ENCODE measurements at places on chromosomes 12 and 14.

GRCh38 chr14:61477712-61478462, 156.5 kb downstream of the PRKCH start:
- DNase-seq = no peak

DNA sequence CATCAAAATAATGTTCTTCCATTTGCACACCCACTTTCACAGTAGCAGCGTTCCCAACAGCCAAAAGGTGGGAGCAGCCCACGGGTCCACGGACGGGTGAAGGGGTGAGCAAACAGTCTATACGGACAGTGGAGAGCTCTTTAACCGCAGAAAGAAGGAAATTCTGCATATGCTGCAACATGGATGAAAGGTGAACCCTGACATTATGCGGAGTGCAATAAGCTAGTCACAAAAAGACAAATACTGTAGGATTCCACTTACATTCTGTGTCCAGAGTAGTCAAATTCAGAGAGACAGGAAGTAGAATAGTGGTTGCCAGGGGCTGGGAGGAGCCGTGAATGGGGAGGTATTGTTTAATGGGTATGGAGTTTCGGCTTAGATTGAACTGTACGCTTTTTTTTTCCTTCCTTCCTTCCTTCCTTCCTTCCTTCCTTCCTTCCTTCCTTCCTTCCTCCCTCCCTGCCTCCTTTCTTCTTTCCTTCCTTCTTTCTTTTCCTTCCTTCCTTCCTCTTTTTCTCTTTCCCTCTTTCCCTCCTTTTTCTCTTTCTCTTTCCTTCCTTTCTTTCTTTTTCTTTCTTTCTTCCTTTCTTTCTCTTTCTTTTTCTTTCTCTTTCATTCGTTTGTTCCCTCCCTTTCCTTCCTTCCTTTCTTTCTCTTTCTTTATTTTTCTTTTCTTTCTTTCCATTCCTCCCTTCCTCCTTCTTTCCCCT, 15.8 kb upstream of the ANKRD9 start:
- DNase-seq = peak; percentile 28

GRCh38 chr12:2259369-2259768, 206.6 kb downstream of the CACNA1C start:
- no peak for DNase-seq

- DNase-seq = peak; percentile 43
These were observed 754 bp downstream of the ACSS3 start for GRCh38 chr12:81078469-81079196.

DNA sequence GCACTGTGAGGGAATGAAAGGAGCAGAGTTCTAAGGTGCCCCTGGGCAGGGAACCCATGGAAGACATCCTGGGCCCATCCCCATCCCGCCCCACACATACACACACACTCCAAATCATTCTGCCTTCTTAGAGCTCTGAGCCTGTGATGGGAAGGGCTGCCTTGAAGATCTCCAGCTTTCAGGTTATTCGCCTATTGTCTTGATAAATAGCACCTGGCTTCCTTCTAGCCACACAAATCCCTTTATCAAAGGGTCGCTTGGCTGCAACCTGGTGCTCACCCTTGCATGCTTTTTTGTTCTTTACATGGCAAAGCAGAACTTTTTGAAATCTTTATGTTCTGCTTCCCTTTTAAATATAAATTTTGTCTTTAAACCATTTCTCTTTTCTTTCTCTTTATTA, 112.2 kb upstream of the TMTC1 start:
- DNase-seq = no peak

- no peak for DNase-seq
These were observed 47.7 kb downstream of the MVK start for GRCh38 chr12:109621211-109621694.

DNA sequence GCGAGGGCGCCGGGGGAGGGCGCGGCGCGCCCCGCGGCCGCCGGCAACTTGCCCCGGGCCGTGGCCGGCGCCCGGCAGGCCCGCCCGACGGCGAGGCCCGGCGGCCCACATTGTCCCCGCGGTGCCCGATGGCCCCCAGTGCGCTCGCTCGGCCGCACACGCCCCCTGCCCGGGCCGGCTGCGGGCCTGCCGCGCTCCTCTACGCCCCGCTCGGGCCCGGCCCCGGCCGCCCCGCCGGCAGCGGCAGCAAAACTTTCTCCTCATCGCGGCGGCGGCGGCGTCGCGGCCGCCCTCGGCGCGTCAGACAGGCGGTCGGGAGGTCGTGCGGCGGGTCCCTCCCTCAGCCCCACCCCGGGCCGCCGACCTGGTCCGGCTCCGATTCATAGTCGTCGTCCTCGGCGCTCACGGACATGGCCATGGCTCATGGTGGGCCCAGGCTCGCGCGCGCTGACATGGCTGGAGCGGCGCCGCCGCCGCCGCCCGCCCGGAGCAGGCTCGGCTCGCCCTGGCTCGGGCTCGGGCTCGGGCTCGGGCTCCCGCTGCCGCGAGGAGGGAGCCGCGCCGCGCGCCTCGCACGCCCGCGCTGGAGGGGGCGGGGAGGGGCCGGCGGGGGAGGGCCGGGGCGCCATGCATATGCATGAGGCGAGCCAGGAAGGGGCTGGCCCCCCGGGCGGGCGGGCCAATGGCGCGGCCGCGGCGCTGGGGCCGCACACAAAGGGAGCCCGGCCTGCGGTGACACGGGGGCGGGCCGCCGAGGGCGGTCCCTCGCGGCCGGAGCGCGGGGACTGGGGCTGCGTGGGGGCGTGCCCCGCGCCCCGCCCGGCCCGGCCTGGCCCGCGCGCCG, 67.1 kb downstream of the RNF34 start:
- DNase-seq = peak; percentile 60

- DNase-seq = no peak
These were observed 149.8 kb downstream of the PELI2 start for GRCh38 chr14:56268039-56268438.

- no peak for DNase-seq
These were observed 88.4 kb downstream of the ANO2 start for GRCh38 chr12:5856692-5857091.

DNA sequence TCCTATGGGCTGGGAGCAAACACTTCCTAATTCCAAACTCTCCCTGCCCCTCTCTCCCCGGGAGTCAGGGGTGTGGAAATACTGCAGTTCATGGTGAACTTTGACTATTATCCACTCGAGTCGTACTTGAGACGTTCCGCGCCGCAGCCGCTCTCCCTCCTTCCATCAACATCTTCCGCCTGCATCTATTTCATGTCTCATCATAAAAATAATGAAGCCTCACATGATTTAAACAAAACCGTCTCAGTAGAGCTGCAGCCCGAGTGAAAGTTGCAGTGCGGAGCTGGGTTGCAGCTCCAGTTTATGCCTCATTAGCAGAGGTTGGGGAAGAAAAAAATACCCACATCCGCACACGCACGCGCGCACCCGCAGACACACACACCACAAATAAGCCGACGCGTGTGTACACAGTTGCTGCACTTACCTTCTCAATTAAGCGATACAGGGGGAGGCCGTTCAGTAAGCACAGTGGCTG, 283 bp downstream of the LMO3 start:
- no peak for DNase-seq

DNA sequence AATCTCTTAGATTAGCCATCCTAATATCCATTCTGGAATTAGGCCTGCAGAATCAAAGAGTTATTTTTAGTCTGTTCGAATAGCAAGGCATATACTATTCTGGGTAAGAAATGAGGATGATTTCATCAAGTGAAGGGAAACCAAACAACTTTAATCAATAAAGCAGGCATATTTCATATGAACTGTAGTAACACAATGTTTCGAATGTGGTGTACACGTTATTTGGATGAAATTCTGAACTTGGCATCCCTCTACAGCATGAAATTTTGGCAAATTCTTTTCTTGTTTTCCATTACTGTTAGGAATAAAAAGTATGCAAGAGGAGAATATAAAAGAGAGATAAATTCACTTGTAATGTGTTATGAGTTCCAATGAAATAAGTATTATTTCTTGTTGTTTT, 1233.3 kb upstream of the SEL1L start:
- no peak for DNase-seq

DNA sequence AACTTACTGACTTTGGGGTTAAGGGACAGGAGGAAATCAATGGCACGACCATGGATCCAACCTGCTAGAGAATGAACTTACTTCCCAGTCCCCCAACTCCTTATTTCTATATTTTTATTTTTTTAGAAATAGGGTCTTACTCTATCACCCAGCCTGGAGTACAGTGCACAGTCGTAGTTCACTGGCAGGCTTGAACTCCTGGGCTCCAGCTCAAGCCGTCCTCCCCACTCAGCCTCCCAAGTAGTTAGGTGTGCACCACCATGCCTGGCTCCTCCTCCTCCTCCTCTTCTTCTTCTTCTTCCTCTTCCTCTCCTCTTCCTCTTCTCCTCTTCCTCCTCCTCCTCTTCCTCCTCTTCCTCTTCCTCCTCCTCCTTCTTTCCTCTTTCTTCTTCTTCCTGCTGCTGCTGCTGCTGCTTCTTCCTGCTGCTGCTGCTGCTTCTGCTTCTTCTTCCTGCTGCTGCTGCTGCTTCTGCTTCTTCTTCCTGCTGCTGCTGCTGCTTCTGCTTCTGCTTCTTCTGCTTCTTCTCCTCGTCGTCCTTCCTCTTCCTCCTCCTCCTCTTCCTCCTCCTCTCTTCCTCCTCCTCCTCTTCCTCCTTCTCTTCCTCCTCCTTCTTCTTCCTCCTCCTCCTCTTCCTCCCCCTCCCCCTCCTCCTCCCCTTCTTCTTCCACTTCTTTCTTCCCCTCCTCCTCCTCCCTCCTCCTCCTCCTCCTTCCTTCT, 390.1 kb upstream of the RGS6 start:
- no peak for DNase-seq

DNA sequence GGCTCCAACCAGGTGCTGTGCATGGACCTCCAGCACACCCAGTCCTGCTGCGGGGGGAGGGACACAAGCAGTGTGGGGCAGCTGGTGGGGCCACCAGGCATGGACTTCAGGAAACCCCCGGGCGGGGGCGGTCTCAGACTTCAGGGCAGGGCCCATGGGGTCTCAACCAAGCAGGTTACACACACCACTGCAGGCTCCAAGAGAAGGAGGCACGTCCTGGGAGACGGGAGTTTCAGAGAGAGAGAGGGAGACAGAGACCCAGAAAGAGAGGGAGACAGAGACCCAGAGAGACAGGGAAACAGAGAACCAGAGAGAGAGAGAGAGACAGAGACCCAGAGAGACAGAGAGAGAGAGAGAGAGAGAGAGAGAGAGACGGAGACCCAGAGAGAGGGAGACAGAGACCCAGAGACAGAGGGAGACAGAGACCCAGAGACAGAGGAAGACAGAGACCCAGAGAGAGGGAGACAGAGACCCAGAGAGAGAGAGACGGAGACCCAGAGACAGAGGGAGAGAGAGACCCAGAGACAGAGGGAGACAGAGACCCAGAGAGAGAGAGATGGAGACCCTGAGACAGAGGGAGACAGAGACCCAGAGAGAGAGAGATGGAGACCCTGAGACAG, 128.9 kb downstream of the NCOR2 start:
- DNase-seq = no peak

- no peak for DNase-seq
These were observed 126.5 kb downstream of the PDE3A start for GRCh38 chr12:20494851-20495250.

DNA sequence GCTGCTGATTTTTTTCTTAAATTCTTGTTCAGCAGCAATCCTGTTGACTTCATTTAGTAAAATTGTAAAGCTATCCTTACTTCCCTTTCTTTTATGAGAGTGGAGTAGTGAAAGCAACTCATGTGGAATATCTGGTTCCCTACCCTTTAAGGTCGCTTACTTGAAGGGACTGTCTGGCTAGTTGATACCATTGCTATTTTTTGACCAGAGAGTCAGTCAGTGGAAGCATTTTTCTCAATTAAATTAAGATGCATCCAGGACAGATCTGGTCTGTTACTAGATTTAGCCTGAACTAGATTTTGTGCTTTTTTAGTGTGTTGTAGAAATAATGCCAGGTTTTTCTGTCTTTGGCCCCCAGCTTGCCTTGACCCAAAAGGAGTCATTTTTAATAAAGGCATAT, 18.0 kb downstream of the TTC8 start:
- DNase-seq = no peak

DNA sequence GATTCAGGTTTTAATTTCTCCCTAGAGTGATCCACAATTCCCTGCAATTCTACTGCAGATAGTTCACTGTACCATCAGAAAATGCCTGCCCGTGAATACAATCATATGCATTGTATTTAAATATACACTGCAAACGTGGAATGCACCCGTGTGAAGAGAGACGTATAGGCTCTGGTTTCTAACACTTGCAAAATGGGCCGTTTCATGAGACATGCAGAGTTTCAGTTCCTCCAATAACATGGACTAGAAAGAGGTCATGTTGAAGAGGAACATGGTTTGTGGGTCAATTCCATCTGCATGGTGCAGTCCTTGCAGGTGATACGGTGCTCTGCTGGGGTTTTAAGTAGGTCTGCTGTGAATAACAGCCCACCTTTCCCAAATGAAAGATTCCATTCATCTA, 373.3 kb downstream of the TMEM132D start:
- no peak for DNase-seq

- DNase-seq = no peak
These were observed 65.0 kb downstream of the RFLNA start for GRCh38 chr12:124359671-124360581.

Measured in skeletal muscle cell (primary cell).